WERI-Rb-1 (cell line): ENCODE measurements at places on chromosomes 5 and 9.

- DNase-seq = no peak
These were observed 44.7 kb upstream of the HTR4 start for GRCh38 chr5:148699028-148699427.

GRCh38 chr5:15375559-15375958 is 124.4 kb upstream of the FBXL7 start:
- no peak for DNase-seq

GRCh38 chr9:38278457-38278856 is 114.0 kb upstream of the ALDH1B1 start:
- no peak for DNase-seq

DNA sequence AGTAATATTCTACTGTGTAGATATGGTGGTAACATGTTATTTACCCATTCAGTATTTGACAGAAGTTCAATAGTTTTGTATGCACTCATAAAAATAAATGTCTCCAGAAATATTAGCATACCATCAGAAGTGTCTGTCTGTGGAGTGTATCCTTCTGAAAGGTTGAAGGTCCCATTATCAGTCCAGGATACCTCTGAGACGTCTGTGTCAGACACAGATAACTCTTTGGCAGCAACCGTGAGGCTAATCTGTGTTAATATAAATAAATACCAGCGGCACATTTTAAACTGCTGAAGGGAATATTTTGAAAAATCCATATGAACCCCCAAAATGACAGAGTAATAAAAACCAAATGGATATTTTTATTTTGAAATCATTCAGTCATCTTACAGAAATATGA is 11.9 kb upstream of the ZNF622 start:
- DNase-seq = no peak

DNA sequence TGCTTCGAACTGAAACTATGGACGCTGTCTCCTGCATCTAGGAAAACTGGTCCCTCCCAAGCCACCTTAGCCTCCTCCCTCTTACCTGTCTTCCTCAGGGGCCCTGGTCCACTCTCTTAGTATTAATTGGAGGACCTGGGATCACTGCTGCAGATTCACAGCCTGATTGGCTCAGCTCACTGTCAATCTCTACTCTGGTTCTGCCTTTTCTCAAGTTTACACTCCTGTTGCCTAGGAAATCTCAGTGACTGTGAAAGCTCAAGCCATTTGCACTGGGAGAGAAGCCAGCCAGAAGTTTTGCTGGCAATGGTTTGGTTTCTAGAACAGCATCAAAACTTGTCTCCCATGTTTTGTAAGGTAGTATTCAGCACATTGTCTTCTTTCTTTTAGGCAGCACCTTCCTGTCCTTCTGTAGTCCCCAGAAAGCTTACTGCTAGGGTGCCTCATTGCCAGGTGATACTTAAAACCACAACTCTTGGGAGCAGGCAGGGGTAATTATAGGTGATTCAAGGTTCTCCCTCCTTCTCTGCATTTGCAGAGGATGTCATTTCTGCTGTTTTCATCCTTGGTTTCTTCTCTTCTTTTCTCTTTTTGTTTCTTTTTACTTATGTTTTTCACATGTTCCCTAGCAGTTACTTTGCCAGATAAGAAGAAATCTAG is at the start of gene CAPSL:
Gene CAPSL, minus strand, starts transcription at position 55 of the 660 bp plus-strand sequence. CDS start 17,502 bp downstream, outside the sequence.
- DNase-seq = peak; percentile 19

DNA sequence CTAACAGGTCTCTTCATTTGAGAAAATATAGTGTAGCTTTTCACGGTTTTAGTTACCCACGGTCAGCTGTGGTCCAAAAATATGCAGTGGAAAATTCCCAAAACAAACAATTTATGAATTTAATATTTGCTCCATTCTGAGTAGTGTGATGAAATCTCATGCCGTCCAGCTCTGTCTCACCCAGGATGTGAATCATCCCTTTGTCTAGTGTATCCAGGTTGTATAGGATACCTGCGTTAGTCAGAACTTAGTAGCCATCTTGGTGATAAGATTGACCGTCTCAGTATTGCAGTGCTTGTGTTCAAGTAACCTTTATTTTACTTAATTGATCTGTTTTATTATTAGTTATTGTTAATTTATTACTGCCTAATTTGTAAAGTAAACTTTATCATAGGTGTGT is 41.1 kb downstream of the NDUFS4 start:
- no peak for DNase-seq

- DNase-seq = peak; percentile 76
These were observed 78.8 kb downstream of the F2RL2 start for GRCh38 chr5:76544268-76544926.

DNA sequence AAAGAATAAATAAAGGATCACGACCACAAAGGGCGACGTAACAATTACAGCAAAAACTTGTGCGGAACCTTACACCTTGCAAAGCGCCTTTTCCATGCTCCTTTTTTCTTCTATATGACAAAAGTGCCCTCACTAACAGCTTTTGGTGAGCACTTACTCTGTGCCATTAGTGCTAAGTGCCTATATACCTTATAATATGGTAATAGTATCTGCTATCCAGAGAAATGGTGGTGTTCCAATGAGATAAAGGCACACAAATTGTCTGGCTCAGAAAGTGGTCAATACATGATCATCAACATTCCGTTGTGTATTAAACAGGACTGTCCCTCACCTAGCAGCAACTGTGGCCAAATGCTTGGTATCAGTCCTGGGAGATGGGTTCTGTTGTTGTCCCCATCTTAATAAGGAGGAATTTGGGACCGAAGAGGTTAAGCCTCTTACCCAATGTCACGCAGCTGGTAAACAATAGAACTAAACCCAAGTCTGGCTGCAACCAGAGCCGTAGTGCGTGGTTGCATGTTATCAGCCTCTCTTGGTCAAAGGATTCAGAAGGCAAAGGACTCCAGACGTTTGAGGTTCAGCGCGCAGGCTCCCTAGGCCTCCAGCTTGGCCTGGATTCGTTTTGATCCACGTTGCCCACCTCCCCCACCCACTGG is 564 bp upstream of the TOR2A start:
- no peak for DNase-seq

- DNase-seq = no peak
These were observed 53.9 kb downstream of the TRIO start for GRCh38 chr5:14197056-14197455.

- no peak for DNase-seq
These were observed 22.7 kb upstream of the SVEP1 start for GRCh38 chr9:110602281-110602680.

- no peak for DNase-seq
These were observed 459.3 kb downstream of the MAT2B start for GRCh38 chr5:163964671-163965070.

- no peak for DNase-seq
These were observed 1409.7 kb upstream of the CDH18 start for GRCh38 chr5:21397693-21398092.

DNA sequence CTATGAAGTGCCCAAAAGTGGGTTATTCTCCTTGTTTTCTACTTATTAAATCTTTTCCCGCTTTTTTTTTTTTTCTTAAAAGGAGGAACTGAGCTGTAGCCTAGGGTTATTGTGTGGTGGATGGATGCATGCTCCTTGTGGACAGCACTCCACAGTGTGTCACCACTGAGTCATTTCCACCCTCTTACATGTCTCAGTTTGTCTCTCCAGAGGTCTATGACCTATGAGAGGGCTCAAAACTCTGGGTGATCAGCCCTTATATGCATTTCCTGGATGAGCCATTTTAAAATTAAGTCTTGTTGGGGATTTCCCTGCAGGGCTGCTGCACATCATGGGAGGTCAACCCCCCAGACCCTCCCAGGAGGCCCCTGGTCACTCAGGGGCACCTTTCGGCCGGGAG is 102.2 kb upstream of the MOCS2 start:
- no peak for DNase-seq

GRCh38 chr9:109248133-109248581 is 72.7 kb downstream of the EPB41L4B start:
- DNase-seq = peak; percentile 35

- no peak for DNase-seq
These were observed 30.4 kb downstream of the CAMK4 start for GRCh38 chr5:111254613-111255012.

GRCh38 chr9:3827175-3827574 is 301.4 kb upstream of the RFX3 start:
- no peak for DNase-seq

DNA sequence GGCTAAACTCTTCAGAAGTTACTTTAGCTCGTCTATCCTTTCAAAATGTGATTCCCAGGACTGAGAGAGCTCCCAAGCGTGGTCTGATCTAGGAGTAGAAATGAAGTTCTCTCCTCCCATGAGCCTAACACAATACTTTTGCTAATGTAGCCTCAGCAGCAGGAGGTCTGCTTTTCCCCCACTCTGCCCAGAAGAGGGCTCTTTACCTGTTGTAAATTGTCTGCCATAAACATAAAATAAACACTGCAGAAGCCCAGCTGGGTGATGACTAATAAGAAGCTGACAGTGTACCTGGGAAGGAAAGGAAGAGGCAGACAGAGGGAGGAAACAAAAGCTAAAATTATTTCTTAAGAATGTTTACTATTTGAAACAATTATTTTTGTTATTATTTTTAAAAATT is 15.4 kb downstream of the SLC36A3 start:
- DNase-seq = no peak

GRCh38 chr5:126610616-126611015 is 9.9 kb downstream of the PHAX start:
- DNase-seq = no peak

DNA sequence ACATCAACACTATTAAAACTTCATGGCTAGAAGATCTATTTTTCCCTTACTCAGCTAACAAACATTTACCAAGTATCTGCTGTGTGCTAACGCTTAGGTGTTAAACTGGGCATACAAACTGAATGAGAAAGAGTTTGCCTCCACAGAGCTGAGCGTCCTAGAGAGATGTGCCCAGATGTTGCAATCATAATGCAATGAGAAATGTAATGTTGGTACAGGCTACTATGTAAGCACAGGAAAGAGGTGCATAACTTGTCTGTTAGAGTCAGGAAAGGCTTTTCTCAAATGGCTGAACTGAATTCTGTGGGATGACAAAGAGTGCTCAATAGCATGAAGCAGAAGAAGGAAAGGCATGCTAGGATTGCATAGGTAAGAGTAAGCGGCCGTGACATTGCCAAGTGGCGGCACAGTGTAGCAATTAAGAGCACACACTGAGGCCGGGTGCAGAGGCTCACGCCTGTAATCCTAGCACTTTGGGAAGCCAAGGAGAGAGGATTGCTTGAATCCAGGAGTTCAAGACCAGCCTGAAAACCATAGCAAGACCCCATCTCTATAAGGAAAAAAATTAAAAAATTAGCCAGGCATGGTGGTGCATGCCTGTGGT is 137.8 kb downstream of the MEF2C start:
- DNase-seq = no peak

GRCh38 chr5:82313016-82313415 is 34.9 kb upstream of the RPS23 start:
- no peak for DNase-seq

DNA sequence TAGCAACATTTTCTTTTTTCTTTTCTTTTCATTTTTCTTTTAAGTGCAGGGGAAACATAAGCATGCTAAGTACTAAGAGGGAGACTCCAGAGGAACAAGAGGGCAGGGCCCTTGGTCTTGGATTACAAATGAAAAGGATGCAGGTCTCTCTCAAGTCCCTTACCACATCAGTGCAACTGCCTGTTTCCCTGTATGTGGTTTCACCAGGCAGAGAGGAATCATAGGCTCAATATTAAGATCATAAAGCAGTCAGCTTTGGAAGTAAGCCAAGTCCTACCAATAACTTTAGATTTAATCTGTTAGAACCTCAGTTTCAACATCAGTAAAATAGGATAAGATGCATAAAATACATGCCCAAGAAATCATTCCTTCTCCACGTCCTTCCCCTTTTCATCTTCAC is 422.7 kb upstream of the PAPPA start:
- no peak for DNase-seq

DNA sequence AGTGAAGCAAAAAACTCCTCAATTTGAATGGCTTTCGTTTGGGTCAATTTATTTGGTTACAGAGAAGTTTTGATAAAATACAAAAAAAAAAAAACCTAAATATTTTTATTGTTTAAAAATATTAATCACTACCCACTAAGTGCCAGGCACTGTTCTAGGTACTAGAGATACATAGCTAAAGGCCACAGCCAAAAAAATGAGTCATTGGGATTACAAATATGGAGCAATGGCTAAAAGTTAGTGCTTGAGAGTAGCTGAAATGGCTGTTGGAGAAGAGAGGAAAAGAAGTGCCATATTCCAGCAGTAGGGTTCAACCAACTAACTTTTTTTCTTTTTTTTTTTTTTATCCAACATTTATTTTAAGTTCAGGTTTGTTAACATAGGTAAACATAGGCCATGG is 130.1 kb upstream of the PTGER4 start:
- no peak for DNase-seq

- no peak for DNase-seq
These were observed 32.2 kb upstream of the FRMD3 start for GRCh38 chr9:83570359-83570758.

- no peak for DNase-seq
These were observed 93.1 kb downstream of the MED27 start for GRCh38 chr9:131986576-131986975.

DNA sequence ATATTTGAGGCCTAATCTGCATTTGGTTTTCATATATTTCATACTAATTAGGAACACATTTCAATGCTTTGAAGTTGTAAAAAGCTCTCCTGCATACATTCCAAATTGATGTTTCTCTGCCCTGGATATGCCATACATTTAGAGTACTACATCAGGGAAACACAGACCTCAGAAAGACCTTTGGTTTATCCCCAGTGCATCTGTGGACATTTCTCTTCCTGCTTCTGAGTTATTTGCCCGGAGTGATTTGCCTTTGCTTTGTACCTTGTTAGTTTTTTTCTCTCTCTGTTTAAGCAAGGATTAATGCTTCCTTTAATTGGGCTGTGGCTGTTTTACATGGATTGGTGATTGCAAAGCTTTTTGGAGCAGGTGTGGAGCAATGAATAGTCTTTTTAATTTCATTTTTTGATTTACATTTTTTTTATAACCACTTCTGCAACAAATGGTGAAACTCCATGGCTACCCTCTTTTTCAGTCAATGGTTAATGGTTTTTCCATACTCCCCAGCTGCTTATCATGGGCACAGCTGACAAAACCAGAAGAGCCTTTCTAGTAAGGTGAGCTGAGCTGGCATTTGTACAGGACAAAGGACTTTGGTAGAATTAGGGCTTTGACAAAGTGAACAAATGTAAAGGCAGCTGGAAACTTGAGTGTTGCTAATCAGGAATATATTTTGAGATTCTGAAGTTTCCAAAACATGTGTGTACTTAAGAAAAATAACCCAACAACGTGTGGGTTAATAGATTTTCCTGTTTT is 54.2 kb downstream of the ZSWIM6 start:
- DNase-seq = no peak

- DNase-seq = peak; percentile 79
These were observed 304.6 kb downstream of the ACTL7B start for GRCh38 chr9:108551030-108551841.

GRCh38 chr5:152405145-152405544 is at the start of gene NMUR2:
Gene NMUR2 (minus strand): TSS chr5:152405279. CDS start chr5:152405113, 166 bp downstream.
- peak; percentile 27 for DNase-seq

- no peak for DNase-seq
These were observed 298.7 kb upstream of the CDH6 start for GRCh38 chr5:30894811-30895210.

DNA sequence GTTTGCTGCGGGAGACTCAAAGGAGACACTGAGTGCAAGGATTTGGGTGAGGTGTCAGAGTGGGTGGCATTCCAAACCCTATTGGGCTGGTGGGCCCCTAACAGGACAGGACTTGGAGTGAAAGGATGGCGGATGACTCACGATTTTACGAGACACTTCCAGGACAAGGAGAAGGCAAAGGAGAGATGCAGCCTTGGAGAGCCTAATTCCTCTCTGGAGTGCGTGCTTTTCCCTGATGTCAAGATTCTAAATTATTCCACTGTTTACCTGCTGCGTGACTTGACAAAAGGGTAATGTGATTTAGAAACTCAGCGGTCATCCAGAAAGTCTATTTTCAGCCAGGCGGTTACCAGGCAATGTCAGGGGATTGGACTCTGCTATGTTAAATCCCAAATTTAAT is 41.6 kb upstream of the CD180 start:
- no peak for DNase-seq
